ENCODE measurements at places on chromosomes 11 and 22.

- no peak for DNase-seq
Measured at GRCh38 chr11:112762707-112763090, 198.5 kb upstream of the NCAM1 start.

- no peak for DNase-seq
Measured at GRCh38 chr11:28268925-28269324, 160.7 kb downstream of the METTL15 start.

- no peak for DNase-seq
Measured at GRCh38 chr22:20843501-20843900, 15.1 kb downstream of the PI4KA start.

GRCh38 chr11:95795627-95796295 lies 5.5 kb downstream of the CEP57 start:
- no peak for DNase-seq

GRCh38 chr11:10604798-10605197 lies 36.3 kb upstream of the LYVE1 start:
- no peak for DNase-seq

- no peak for DNase-seq
Measured at GRCh38 chr22:46356496-46357480, 21.3 kb downstream of the TRMU start.

DNA sequence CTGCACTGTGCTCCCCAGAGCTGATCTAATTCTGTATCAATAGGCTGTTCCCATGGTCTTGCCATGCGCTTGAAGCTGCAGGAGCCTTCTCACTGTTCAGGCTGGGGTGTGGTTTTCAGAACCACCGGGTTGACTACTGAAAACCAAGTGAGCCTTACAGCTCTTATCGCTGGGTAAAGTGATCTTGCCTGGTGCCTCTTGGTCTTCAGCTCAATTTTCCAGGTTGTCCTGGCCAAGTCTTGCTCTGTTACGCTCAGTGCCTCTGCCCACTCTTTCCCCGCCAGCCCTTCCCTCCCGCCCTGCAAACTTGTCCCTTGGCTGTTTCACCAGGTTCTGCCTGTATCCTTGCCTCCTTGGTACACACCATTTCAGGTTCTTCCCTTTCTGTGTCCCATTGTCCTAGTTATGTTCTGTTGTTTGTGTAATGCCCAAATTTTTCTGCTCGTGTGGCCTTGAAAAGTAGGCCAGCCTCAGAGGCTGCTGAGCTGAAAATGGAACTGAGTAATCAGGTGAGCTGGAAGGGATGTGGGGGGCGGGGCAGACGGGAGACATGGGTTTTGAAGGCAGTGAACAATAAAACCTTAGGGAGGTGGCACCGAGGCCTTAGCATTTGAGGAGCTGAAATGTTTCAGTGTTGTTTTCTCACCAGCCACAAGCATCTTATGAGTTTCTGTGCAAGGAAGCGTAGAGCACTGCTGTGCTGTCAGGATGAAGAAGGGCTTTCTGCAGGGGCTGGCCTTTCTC lies 11.2 kb downstream of the PEX26 start:
- DNase-seq = no peak

DNA sequence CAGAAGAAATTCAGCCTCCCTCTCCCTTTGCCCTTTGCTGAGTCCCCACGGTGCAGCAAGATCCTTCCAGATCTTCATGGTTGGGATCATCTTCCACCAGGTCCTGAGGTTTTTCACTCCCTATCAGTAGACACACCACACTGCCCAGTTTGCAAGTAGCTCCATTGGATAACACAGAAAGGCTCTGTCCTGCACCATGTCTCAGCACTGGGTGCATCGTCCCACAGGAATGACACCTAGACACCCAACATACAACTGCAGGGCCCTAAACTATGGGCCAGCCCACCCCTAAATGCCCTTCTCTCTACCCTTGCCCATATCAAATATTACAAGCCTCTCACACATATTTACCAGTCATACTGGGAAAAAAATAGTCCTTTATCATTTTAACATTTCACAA lies 9.4 kb downstream of the KLHL22 start:
- DNase-seq = no peak

- no peak for DNase-seq
Measured at GRCh38 chr22:31269892-31270579, 22.3 kb downstream of the PIK3IP1 start.

DNA sequence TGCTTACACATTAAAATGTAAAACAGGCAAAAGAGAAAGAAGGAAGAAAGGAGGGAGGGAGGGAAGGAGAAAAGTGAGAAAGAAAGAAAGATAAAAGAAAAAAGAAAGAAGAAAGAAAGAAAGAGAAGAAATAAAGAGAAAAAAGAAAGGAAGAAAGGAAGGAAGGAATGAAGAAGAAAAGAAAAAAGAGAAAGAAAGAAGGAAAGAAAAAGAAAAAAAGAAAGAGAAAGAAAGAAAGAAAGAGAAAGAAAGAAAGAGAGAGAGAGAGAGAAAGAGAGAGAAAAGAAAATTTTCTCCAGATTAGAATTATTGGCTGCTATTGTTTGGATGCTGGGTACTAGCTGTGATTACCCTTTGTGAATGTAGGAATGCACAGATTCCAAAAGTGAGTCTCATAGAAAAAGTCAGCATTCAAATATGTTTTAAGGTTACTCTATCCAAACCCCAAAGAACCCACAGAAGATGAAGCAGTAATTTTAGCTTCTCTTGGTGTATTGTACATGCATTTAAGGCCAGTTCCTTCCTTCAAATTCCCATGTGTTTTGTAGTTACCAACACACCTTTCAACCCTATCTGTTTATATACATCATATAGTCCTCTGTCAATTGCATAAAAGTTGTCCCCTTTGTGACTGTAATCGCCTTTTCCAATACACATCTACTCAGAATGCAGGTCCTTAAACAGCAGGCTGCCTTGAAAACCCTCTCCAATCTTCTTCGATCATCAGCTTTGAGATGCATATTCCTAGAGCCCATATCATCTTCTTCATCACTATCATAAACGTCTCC lies 789 bp upstream of the FAM111A start:
- DNase-seq = no peak

- DNase-seq = no peak
Measured at GRCh38 chr11:6660712-6661111, 5.1 kb upstream of the DCHS1 start.

- no peak for DNase-seq
Measured at GRCh38 chr22:44314425-44315067, 1.8 kb upstream of the SHISAL1 start.

- peak; percentile 38 for DNase-seq
Measured at GRCh38 chr11:67271541-67272284, 5.4 kb downstream of the GRK2 start.

DNA sequence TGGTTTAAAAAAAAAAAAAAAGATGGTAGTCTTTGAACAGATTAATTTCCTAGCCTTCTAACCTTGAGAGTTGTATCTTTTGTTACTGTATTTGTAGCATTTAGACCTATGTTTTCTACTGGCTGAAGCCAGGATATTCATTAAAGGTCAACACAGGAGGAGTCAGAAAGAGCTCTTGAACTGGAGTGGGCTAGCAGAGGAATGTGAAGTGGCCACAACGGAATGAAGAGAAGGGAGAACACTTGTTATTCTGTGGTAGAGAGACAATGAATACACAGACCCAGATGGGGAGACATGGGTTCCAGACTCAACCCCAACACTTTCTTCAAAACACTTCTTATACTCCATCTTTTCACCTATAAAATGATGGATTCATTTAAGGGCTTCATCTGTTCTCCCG lies 88.1 kb downstream of the RELT start:
- no peak for DNase-seq

- no peak for DNase-seq
Measured at GRCh38 chr22:37794376-37794775, 13.4 kb upstream of the GCAT start.

DNA sequence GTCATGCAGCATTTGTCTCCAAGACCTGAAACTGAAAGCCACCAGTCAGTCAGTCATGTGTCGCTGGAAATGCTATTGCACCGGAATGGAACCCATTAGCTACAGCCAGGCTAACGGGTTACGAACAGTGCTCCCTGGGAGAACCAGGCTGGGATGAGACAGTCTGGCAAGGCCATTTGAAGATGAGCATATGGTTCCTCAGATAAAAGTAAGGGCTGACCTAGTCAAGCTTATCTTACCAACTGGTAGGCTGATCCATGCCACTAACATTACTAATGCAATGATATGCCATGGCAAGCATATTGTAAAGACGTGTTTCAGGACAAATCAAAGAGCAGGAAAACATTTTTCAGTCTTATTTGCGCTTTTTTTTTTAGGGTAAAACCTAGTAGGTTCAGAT lies 28.4 kb downstream of the NAP1L4 start:
- DNase-seq = no peak

GRCh38 chr11:82924522-82925224 lies 23.1 kb downstream of the DDIAS start:
- DNase-seq = no peak

- DNase-seq = no peak
Measured at GRCh38 chr11:86519064-86519911, 144.6 kb downstream of the CCDC81 start.

GRCh38 chr22:30031328-30031727 lies 48.9 kb upstream of the HORMAD2 start:
- DNase-seq = no peak

DNA sequence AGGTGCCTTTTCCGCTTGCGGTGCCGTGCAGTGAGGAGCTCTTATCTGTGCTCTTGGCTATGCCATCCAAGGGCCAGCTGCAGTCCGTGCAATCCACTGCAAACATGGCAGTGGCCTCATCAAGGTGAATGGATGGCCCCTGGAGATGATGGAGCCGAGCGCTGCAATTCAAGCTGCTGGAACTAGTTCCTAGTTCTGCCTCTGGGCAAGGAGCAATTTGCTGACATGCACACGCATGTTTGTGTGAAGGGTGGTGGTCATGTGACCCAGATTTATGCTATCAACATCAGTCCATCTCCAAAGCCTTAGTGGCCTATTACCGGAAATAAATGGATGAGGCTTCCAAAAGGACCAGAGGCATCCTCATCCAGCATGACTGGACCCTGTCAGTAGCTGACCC lies 3.1 kb upstream of the EHD1 start:
- DNase-seq = no peak

DNA sequence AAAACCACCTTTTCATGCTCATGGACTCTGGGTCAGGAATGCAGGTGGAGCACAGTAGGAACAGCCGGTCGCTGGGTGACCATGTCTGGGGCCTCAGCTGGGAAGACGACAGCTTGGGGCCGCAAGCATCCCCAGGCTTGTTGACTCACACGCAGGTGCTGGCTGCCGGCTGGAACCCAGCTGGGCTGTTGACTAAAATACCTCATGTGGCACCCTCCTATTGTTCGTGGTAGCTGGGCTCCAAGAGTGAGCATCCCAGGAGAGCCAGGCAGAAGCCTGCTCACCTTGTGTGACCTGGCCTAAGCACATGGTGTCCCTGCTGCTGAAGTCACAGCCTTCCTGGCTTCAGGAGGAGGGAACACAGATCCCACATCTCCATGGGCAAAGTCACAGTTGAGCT lies 9.4 kb downstream of the DPP3 start:
- DNase-seq = no peak

- no peak for DNase-seq
Measured at GRCh38 chr22:48279461-48279756, 1517.0 kb downstream of the TBC1D22A start.

DNA sequence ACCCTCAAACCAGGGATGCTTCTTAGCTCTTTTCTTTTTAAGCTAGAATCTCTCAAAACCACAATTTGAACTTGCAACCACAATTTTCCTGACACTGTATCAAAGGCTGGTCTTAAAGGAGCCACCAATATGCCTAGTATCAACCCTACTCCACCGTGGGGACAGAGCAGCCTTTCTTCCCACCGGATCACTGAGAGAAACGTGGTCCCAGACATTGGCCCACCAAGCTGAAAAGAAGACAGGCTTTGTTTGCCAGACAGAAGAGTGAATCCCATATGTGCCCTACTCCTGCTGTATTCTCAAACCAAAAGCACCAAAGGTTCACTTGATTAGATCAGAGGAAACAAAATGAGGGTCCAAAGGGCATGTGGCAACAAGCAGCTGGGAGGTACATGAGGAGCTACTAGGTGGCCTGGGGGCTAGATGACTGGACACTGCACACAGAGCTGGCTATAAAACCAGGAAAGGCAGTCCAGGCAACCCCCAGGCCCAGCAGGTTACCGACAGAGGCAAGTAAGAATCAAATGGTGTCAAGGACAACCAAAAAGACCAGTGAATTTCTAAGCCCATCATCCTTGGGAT lies 3.6 kb upstream of the VWCE start:
- no peak for DNase-seq

DNA sequence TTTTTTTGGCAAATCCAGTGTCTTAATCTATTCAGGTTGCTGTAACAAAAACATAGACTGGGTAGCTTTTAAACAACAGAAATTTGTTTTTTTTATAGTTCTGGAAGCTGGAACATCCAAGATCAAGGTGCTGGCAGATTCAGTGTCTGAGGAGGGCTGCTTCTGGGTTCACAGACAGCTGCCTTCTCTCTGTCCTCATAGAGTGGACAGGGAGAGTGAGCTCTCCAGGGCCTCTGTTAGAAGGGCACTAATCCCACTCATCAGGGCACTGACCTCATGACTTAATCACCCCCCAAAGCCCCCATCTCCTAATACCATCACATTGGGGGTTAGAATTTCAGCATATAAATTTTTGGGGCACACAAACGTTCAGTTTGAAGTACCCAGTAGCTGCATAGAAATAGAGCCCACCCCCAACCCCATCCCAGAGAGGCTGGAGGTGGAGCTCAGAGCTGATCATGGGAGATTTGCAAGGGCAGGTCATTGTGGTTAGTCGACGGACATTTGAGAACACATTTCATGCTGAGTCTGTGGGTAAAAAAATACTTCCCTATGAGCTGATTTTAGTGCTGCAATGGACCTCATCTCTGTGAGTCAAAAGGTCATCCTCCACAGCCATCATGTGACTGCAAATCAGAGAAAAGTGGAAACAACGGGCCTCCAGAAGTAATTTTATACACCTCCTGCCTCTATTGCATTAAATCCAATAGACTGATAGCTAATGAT lies 203.1 kb upstream of the CADM1 start:
- DNase-seq = no peak

DNA sequence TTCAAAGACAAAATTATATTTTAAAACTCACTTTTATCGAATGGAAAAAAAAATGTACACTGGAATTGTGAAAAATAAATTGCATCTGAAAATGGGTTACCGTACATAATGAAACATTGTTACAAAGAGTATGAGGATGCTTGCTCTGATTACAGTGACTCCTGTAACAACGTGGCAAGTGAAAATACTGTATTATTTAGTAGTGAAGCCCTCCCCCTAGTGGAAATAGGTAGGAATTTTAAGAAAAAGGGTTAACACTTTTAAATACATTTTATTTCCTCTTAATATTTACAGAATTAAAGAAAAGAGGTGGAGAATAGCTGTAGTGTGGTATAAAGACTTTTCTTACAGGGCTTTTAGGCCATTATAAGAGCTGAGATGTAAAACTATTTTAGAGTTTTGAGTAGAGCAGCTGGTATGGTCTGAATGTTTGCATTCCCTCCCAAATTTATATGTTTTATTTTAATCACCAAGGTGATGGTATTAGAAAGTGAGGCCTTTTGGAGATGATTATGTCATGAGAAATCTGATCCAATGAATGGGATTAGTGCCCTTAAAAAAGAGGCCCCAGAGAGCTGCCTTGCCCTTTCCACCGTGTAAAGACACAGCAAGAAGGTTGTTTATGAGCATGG lies 25.2 kb downstream of the FAM76B start:
- no peak for DNase-seq

Measured in T-cell (primary cell).